Cerebellar nuclear complex (tissue), 1 donor: ENCODE measurements at places on chromosomes 13 and 19.

- DNase-seq: no peak
These were observed 5.0 kb upstream of the IGSF23 start for GRCh38 chr19:44608391-44608821.

DNA sequence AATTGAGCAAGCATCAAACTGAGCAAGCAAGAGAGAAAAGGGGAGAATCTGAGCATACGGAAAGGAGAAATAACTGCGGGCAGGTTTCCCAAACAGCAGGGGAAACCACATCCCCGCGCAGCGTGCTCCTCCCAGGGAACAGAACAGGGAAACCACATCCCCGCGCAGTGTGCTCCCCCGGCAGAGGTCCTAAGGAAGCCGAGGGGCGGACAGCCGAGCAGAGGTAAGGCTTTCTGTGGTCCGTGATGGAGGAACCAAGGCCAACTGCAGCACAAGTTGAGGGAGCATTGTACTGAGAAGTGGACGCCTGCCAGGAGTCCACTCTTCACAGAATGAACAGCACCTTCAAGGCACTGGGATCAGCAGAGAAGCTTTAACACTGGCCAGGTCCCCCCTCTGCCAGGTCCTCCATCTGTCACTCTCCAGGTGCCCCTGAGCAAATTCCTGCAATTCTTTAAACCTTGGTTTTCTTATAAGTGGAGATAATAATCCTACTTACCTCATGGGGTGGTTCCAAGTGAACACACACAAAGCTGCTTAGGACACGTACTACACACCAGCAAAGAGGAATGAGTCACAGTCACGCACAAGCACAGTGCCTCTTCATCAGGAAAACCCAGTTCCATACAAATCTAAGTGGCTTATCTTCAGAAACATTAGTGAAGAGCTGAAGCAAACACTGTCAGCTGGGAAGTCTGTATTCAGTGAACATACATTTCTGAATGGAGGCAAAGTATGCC lies 23.0 kb upstream of the LAMP1 start:
- DNase-seq: no peak

- no peak for DNase-seq
These were observed 8.6 kb downstream of the RXFP2 start for GRCh38 chr13:31747966-31748365.

- DNase-seq: peak; percentile 1
These were observed 8.0 kb downstream of the NANOS3 start for GRCh38 chr19:13884726-13885591.

- no peak for DNase-seq
These were observed 190.3 kb downstream of the KCNRG start for GRCh38 chr13:50205581-50205980.
